Activated naive CD4-positive, alpha-beta T cell treated with Interleukin-2 at 50 U/mL for 16 hours (primary cell): ENCODE measurements at places on chromosomes 4 and X.

DNA sequence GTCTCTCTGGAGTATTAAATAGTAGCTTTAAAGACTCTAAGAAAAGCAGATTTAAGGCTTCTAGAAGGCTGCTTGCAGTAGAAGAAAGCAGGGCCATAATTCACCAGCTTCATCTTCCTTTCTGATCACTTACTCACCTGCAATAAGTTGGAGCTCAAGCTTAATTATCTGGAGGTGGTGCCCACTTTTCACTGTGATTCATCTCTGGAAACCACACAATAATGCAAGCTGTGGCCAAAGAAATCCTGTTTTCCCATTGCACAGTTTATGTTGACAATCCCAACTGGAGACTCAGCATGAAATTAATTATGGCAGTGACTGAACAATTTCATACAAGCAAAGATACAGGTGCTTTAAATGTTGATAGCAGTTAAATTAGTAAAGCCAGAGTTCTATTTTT, 14.7 kb downstream of the CWH43 start:
- no peak for DNase-seq

DNA sequence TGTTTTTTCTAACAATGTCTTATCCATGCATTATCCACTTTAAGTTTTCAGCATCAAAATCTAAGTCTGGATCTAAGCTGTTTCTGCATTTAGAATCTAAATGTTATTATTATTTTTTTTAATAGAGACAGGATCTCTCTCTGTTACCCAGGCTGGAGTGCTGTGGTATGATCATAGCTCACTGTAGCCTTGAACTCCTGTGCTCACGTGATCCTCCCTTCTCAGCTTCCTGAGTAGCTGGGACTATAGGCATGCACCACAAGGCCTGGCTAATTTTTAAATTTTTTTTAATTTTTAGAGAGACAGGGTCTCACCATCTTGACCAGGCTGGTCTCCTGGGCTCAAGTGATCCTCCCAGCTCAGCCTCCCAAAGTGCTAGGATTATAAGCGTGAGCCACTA, 52.7 kb downstream of the WDR19 start:
- no peak for DNase-seq

DNA sequence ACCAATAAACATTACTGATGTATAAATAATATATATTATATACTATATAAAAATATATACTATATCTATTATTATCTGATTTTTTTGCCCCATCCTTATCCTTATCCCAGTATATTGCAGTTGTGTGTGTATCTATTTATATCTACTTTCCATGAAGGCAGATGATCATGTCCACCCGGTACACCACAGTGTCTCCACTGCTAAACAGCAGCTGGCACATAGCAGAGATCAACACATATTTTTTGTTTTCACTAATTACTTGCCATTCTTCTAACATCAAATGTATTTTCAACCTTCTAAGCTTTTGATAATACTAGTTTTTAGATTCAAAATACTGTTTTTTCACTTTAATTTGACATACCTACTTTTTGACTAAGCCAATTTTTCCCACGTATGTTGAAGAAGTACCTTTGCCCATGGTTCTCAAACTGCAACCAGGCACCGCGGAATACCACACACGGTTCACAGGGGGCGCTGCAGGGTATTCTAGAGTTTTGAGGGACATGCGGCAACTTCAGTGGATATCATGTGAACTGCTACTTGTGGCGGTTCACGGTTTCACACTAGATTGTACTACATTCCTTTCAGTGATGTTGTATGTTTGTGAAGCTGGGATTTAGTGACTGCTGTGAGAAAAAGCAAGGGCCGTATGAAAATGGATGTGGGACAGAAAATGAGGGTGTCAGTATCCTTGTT, 182.5 kb upstream of the NPY2R start:
- DNase-seq: no peak

GRCh38 chr4:113587156-113587555, 174.4 kb downstream of the CAMK2D start:
- no peak for DNase-seq

DNA sequence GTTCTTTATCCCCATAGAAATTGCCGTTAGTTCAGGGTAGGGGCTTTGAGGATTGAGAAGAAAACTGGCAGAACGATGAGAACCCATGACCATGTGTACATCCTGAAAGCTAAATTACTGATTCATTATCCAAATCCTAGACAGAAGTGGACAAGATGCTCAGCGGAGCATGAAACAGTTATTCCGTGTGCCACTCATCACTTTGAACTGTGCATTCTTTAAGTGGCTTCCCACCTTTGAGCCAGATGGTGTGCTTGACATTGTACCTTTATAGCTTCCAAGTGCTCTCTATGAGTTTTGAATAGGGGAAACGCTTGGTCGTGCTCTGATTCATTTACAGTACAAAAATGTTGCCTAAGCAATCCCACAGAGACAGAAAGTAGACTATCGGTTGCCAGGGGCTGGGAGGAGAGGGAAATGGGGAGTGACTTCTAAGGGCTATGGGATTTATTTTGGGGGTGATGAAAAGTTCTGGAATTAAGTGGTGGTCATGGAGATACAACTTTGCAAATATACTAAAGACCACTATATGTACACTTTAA, 100.0 kb downstream of the DOCK11 start:
- no peak for DNase-seq

DNA sequence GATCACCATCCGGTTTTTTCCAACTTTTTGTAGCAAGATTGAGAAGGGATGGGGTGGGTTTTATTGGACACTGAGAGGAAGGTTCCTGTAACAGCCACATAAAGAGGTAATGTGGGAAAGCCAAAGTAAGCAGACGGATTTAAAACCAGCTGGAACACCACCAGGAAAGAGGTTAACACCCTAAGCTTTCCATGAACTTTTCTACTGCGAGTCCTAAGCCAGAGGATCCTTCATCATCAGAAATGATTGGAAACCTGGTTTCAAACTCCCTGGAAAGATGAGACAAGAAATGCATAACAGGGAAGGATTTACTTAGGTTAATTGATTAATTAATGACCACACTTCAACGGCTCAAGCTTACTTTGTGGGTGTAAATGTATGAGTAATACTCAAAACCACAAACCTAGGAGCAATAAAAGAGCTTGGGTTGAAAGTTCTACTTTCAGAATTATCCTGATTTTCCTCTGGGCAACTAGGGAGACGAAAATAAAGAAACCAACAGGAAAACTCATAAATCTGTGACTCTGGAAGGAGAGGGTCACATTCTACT, 91.5 kb downstream of the COX18 start:
- no peak for DNase-seq

DNA sequence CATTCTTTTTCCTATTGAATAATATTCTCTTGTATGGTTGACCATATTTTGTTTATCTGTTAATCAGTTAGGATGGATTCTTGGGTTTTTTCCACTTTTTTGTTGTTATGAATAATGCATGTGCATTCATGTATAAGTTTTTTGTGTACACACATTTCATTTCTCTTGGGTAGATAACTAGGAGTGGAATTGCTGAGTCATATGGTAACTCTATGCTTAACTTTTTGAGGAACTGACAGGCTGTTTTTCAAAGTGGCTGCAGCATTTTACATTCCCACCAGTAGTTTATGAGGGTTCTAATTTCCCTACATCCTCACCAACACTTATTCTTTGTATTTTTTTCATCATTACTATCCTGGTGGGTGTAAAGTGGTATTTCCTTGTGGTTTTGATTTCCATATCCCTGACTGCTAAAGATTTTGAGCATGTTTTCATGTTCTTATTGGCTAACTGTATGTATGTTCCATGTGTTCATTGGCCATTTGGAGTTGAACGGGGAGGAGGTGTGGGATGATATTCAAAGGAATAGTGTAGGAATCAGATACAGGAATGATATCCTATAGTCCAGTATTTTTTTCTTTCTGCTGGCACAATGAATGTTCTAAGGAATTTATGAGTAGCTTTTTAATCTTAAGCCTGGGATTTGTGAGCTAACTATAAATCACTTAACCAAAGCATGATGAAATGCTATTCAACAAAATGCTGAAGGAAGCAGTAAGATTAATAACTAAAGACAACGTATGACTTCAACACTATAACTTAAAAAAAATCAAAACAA, 114.3 kb downstream of the AMELX start:
- no peak for DNase-seq

- DNase-seq: no peak
Observed at GRCh38 chr4:110489901-110490508, 14.1 kb downstream of the ENPEP start.

- no peak for DNase-seq
Observed at GRCh38 chr4:13546941-13547484, 2.7 kb upstream of the NKX3-2 start.

DNA sequence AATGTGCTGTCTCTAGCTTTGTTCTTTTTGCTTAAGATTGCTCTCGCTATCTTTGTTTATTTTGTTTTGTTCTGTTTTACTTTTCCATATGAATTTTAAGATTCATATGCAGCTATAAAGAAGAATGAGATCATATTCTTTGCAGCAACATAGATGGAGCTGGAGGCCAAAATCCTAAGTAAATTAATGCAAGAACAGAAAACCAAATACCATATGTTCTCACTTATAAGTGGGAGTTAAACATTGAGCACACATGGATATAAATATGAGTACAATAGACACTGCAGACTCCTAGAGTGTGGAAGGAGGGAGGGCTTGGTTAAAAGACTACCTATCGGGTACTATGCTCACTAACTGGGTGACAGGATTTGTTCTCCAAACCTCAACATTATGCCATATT, 237.8 kb downstream of the TRAM1L1 start:
- no peak for DNase-seq

DNA sequence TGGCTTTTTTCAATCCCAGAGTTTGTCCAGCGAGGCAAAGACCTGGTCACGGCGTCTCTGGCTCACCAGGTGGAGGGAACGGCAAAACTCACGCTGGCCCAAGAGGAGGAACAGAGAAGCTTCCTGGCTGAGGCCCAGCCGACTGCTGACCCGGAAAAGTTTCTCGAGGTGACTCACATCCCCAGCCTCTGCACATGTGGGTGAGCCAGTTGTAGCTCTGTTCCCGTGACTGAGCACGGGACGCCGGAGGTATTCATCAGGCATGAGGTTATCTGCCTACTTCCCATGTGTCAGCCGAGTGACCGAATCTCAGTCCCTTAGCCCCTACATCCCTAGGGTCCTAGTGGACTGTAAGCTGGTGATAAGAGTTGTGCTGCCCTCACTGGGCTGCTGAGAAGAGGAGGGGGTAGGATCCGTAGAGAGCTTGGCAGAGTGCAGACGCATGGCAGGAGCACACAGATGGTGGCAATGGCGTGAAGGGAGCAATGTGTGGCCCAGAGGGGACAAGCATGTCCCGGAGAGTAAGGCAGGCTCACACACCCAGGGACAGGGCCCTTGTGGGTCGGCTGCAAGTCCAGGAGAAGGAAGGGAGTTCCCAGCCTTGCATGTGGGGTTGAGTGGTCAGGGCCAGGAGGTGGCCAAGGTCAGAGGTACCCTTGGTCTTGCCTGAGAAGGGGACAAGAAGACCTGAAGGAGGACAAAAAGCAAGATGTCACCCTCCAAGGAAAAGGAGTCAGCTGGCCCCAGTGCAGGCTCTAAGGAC, 42.9 kb downstream of the EVC start:
- peak; percentile 5 for DNase-seq

DNA sequence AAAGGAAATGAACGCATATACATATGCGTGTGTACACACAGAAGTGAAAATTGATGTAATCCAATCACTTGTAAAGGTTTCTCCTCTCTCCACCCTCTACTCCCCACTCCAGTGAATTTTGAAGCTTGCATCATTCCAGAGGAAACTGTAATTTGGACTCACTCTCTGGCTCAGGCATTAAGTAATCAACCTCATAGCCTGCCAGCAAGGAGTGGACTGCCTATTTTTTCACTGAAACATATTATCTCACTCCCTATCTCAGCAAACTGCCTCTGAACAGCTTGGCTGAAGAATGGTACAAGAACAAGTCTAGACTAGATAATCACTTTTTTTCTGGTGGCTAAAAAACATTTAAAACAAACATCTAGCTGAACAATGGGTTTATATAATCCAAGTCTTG, 124.2 kb downstream of the C4orf51 start:
- no peak for DNase-seq

GRCh38 chr4:139295942-139296299, 5.4 kb upstream of the NAA15 start:
- no peak for DNase-seq

GRCh38 chr4:86564795-86565194, 29.3 kb upstream of the PTPN13 start:
- no peak for DNase-seq

DNA sequence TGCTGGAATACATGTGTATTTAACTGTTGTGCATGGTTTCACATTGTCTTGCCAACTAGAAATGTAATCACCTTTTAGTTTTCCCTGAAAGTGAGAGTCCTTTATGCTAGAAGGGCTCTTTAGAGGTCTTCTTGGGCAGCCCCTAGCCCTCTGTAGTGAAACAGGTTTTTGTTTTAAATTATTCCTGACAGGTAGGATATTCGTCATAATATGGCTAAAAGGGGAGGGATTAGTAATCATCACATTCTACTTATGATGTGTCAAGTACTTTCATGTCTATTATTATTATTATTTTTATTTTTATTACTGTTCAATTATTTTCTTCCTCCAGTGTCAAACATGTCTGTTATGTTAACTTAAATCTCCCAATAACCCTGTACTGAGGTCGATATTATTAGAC, 35.5 kb downstream of the MSN start:
- DNase-seq: no peak

GRCh38 chrX:55487143-55487542, 2.5 kb downstream of the USP51 start:
- DNase-seq: no peak

DNA sequence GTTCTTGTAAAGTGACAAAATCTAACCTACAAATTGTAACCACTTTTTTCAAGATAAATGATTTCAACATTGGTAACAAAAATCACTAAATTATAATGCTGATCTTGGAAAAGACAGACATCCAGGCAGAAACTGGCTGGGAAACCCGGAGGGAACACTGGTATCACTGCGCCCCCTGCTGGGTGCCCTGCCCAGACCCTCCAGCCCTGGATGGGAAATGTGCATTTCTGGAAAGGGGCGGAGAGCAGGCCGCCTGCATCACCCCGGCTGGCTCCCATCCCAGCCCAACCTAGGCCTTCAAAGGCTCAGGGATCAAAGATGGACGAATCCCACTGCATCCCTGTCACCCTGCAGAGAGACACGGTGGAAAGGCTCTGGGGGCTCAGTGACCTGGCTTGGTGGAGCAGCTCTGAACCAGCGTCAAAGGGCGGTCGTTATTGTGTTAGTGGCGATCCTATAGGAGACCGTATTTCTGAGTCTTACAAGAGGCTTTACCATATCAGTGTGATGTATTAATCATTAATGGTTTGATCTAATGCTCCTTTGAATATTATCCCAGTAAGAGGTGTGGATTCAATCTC, 37.3 kb downstream of the ACOX3 start:
- peak; percentile 57 for DNase-seq

DNA sequence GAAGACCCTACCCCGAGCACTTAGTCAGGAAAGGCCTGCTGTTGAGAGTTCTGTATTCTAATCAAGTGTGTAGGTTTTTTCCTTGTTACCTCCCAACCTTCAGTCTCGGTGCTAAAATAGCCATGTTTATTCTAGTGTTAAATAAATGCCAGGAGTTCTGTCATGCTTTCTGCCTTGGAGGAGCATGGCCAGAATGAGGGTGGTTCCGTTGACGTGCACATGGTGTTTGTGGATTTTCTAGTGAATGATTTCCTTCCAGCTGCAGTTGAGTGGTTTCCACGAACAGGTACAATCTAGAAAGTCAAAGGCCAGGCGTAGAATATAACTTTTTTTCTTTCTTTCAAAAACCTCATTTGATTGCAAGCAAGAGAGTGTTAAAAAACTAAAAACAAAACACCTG, 21.0 kb downstream of the TRMT44 start:
- DNase-seq: no peak
